ENCODE measurements at places on chromosomes 6 and 20.

DNA sequence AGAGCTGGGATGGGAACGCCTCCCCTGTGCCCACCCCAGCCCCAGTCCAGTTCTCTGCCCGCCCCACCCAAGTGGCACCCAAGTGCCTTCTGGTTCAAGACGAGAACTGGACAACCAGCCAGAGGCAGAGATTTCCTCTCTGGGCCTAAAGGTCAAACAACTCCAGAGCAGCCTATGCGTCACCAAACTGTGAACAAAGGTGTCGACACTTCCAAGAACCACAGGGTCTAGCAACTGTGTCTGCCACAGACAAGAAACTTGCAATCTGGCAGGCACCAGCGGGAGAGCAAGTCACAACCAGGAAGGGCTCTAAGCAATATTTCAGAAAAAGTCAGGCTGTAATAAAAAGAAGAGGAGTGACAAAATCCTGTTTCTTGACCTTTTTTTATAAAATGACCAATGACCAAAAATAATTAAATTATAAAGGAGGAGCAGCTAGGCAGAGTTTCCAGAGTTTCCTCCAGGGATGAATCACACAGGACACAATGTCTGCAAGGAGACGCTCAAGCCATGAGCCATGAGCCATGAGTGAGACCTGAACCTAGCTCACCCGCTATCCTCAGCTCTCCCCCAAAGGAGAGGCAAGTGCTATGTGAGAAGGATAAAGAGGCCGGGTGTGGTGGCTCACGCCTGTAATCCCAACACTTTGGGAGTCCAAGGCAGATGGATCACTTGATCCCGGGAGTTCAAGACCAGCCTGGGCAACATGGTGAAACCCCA is 11.1 kb downstream of the EDEM2 start:
- DNase-seq: no peak

DNA sequence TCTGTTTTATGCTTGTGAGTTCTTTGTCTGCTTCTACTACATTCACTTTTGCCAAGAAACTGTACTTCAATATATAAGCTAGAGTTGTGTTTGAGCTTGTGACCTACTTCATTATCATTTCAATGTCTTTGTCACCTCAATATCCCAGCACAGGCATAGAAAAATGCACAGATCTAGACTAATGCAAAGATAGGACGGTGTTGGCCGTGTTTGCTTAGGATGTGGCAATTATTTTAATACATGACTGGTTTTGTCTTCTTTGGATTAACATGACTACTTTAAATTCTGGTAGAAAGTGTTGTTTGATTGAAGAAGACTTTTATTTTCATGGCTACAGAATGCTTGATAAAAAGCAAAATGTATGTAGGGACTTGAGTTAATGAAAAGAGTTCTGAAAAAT is 1075.0 kb upstream of the GJE1 start:
- DNase-seq: no peak

GRCh38 chr6:138811866-138812265 is 16.0 kb downstream of the ECT2L start:
- no peak for DNase-seq

DNA sequence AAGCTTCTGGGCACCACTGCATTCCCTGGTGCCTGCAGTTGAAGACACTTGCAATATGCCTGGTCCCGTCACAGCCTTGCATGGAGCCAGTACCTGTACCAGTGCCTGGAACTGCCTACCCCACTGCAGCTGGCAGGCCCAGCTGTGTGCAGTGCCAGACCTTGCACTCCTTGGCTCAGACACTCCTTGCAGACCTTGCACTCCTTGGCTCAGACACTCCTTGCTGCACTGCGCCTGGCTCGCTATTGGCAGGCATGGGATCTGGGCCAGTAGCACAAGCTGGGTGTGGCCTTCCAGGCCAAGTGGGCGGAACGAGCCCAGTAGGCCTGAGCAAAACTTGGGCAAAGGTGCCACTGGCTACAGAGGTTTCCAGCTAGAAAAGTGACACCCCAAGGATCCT is 1189.1 kb downstream of the GRIK2 start:
- no peak for DNase-seq

- no peak for DNase-seq
Measured at GRCh38 chr6:13929196-13929595, 4.4 kb downstream of the RNF182 start.

DNA sequence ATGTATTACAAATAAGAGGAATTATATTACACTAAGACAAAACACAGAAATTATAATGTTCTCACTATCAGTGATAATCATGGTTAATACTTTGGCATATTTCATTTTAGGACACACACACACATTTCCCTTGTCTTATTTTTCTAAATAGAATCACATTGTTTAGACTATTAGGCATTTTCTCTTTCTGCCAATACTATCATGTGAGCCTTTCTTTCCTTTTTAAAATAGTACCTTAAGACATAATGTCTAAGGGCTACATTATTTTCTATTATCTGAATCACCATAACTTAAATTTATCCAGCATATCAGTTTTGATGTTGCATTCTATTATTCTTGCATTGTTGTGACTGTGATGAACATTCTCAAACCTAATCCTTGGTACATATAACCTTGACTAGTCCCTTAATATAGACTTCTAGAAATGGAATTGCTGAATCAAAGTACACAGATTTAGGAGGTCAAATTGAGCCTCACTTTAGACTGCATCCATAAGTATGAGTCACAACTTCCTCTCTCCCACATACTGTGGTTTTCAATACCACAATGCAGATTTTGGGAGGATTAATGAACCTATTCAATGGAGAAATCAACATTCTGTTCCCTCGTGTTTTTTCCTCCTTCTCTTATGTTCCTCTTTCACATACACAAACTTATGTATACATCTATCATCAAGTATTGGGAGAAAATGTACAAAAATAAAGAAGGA is 212.6 kb downstream of the MOXD1 start:
- DNase-seq: no peak

- no peak for DNase-seq
Measured at GRCh38 chr6:89244241-89244985, 27.3 kb upstream of the GABRR1 start.

DNA sequence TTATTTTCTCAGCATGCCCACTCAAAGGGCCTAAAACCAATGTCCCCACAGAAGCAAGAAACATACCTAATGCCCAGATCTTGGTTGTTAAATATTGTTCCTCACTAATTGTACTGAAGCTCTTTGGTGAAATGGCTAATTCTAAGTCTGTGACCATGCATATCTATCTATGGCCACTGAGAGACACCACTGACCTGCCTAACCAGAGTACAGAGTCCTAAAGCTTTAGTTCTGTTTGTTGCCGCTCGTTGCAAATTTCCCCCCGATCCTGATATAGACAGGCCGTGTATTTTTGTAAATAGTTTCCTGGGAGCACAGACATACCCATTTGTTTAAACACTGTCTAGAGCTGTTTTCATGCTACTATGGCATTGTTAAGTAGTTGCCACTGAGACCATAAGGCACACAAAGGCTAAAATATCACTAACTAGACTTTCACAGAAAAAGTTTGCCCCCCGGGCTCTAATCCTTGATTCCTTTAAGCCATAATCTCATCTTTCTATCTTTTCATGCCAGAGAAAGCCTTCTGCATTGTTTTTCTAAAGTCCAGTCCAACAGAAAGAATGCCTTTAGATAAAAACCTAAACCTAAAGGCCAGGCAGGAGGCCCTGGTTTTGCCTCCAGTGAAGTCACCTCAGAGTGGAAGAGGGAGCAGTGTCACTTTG is 48.7 kb downstream of the DNAAF9 start:
- no peak for DNase-seq

DNA sequence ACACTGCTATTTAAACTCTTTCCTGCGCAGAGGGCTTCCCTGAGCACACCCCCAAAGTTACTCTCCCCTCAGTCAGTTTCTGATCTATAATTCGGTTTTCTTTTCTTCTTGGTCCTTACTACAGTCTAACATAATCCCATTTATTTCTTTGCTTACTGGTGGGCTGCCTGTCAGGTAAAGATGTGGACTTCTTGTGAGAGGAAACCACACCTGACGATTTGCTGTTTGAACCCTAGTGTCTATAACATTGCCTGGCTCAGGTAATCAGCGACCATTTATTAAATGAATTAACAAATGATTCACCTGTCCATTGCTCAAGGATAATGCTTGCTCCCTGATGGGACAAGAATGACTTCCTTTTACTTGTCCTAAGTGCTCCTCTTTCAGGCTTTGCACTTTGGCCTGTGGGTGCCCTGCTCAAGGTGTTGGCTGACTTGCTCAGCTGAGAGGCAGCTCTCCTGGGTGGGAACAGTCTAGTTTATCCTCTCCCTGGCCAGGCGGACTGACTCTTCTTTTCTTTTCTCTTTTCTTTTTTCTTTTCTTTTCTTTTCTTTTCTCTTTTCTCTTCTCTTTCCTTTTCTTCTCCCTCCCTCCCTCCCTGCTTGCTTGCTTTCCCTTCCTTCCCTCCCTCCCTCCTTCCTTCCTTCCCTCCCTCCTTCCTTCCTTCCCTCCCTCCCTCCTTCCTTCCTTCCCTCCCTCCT is 233.1 kb downstream of the BCAS1 start:
- no peak for DNase-seq

DNA sequence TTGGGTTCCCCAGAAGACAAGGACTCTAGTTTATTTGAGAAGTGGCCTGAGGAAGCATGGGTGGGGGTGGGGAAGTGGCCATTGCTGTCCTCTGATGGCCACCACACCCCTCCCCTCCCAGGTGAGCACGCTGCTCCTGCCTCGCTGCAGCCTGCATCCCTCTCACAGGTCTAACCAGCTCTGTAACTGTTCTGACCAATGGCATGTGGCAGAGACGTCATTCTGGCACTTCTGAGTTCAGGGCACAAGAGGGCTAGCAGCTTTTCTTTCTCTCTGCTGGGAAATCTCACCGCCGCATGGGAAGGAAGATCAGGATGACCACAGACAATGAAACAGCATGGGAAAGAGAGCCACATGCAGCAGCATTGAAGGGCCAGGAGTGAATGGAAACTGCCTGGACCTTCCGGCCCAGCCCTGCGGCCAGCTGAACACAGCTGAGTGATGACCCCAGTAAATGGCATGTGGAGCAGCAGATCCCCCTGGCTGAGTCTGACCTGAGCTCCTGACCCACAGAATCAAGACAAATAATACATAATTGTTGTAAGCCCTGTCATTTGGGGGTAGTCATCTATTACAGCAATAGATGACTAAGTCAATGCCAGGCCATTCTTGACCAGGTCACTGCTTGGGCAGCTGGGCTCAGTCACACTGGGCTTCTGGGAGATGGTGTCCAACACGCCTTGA is 179.8 kb downstream of the LINC00237 start:
- DNase-seq: no peak

DNA sequence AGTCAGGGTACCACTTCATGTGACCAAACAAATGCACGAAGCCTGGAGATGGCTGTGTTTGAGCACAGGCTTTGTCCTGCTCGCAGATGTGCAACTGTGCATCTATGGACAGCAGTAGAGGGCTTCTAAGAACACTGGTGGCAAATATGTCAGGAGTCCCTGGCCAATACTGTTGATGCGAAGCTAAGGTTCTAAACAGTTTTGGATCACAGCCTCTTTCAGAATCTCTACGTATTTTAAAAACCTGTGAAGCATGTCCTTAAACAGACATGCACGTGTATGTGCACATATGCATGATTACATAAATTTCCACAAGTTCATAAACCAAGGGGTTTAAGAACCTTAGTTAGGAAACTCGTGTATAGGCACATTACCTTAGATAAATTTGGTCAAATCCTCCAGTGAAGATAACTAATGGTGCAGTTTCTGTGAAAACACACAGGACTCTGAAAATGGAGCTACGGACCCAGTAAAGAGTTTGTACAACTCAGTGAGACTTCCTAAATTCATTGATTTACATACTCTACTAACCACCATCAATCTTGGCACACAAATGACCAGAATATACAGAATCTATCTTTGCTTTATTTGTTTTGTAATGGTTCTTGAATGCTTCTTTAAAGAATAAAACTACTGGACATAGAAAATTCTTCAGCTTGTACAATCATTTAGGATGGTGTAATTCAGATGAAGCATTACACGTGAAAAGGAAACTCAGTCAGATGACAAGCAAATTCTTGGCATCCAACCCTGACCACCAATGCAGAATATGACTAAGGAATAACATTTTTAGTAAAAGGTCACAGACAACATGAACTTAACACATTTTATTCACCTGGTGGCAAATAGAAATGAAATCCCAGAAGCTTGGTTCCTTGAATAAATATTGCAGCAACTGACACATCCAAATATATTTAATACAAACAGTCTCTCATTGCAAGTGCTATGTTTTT is 27.4 kb downstream of the KCNQ5 start:
- DNase-seq: no peak

DNA sequence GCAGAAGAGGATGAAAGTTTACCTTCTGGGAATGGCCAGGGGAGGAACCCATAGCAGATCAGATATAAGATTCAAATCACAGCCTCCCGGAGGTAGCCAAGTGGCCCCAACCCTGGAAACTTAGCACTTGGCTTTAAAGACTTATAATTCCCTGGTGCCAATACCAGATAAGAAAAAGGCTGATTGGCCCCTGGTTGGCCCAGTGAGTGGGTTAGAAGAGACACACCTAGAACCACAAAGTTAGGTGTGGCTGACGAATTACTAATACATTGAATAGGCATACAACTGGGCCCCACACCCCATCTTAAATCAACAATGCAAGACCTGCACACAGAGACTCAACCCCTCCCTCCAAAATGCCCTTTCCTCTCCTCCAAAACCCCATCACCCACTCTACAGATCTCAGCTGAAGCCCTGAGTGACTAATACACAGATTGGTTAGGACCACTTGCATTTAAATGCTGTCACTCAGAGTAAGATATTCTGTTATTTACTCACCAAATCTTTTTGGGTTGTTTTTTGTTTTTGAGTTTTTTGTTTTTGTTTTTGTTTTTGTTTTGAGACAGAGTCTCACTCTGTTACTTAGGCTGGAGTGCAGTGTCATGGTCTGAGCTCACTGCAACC is 315.4 kb upstream of the JARID2 start:
- no peak for DNase-seq

GRCh38 chr6:30615958-30616810 is 859 bp downstream of the PPP1R10 start:
- DNase-seq: peak; percentile 73

GRCh38 chr20:4217349-4217841 is 202.0 kb upstream of the RNF24 start:
- DNase-seq: no peak

DNA sequence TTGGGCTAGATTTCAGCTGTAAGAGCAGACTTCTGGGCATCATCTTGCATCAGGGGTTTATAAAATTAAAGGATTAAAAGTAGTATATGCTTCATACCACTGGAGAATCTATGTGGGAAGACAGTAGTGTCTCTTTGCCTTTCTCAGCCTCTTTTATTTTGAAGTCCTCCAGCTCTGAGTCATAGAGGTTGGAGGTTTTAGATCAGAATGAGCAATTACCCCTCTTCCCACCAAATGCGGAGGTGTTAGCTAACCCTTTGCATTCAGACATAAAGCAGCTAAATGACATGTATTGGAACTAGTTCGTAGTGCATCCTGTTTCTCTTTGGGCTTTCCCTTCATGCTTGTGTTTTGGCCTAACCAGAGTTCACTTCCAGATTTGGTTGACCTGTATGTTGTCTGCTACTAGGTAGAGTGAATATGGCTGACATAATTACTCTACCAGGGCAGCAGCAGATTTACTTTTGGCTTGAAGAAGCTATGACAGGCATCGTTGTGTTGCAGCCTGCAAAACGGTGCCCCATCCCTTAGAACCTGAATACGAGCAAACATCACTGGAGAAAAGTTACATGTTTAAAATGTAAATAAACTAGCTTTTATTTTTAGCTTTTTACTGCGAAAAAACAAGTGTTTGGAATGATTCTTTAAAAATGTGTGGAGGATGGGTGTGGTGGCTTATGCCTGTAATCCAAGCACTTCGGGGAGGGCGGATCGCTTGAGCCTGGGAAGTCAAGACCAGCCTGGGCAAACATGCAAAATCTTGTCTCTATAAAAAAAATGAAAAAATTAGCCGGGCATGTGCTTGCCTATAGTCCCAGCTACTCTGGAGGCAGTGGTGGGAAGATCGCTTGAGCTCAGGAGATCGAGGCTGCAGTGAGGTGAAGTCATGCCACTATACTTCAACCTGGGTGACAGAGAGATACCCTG is 82.2 kb downstream of the MYO6 start:
- DNase-seq: no peak

All from NCI-H524 (cell line).